Glomerular endothelial cell (primary cell): ENCODE measurements at places on chromosomes 2 and 18. TPM values are rescaled to one million over a fixed set of nuclear protein-coding genes. Genes with fewer than 3 reads are reported as not detected.

Gene PROKR1
- not detected in 2 replicates for total RNA-seq

Gene TMEM163
- total RNA-seq = 1.6 and 3.2 TPM in 2 replicates

Gene MREG
- total RNA-seq = 7.7 and 10.3 TPM in 2 replicates

Gene CCDC74B
- total RNA-seq = 1.2 and 2.2 TPM in 2 replicates

Gene RPS27A
- total RNA-seq = 926 and 1,983 TPM in 2 replicates

Gene CDH19
- 0.06 TPM in 1 of 2 replicates, not detected in the other for total RNA-seq

Gene MZT2A
- total RNA-seq = 173 and 300 TPM in 2 replicates

Gene DUSP11
- 26.4 and 38.2 TPM in 2 replicates for total RNA-seq

GRCh38 chr2:196074631-196075030 is 6.0 kb upstream of the DNAH7 start:
- no peak for DNase-seq

DNA sequence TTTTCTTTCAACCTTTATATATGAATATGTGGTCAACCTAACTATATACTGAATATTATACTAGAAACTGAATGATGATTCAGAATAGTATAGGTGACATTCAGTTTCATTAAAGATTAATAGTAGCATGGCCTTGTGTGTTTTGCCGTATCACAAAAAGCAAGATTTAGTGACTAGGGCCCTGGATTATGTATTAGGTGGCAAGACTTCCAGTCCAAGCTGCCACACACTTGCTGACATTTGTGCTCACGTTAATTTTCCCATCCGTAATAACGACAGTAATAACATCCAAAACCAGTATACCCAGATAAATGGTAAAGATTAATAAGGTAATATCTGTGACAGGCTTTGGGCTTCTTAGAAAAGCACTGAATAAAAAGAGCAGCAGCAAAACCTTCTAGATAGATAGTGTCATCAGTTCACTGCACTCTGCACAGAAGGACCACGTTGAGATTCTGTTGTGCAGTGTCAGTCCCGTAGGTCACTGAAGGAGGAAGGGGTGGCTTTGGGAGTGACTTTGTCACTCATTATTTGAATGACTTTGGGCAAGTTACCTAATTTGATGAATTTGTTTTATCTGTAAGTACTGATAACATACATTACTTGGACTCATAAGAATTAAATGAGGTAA is 451.7 kb downstream of the PTPRM start:
- DNase-seq = no peak

DNA sequence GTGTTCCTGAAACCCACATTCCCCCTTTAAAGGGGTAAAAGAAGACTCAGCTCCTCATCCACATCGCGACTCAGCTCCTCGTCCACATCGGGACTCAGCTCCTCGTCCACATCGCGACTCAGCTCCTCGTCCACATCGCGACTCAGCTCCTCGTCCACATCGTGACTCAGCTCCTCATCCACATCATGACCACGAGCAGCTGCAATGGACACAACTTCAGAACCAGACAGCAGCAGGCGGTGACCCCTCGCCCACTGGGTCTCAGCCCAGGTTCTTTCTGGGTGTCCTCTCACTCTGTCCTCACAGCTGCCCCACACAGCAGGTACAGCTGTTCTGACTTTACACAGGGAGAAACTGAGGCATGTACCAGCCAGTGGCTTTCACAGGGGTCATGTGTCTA is 163.5 kb upstream of the SALL3 start:
- DNase-seq = no peak

DNA sequence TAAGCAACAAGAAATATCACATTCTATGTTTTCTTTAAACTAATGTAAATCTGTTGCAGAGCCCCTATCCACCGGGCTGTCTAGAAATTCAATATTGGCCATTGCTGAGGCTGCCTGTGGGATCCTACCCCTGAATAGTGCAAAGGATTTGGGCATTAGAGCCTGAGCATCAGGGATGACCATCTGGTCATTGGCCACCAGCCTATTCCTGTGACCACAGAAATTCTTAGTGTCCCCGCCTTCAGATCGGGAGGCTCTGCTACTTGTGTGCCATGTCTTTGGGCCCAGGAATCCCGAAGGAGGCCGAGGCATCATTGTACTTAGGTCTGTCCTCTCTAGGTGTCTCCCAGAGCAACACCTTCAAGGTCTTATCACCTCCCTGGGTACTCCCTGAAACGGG is 73.8 kb downstream of the HRH4 start:
- no peak for DNase-seq

DNA sequence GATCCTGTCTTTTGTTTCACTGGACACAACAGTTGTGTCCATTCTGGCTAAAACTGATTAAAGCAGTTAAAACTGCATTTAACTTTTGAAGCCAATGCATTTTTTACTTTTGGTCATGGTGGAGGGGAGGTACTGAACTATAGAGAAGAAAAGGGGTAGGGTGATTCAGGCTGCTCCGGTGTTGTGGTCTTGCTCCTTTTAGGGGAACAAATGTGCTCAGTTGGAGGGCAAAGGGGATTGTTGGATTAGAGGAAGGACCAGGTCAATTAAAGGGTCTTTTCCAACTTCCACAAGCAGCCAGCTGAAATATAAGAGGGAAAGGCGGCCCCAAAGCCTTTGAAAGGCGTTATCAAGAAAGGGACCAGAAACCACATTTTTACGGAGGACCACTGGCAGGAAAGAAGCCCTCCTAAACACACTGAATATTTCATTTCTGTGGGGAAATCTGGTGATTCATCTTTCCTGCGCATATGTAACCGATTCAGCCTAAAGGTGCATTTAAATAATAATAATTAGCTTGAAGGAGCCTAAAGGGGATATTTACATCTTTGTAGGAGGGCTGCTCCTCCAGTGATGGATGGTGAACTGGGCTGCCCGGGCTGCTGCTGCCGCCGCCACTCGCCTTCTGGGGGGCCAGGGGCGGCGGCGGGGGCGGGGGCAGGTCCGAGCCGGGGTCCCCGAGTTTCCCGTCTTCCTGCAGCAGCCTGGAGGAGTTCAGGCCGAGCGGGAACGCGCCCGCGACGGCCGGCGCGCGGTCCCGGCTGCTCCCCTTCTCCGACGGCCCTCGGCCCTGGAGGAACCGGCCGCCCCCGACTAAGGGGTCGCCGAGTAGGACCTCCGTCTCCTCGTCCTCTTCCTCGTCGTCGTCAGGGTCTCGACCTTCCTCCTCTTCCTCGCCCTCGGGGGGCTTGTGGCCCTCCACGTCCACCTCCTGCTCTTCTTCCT is 5.2 kb downstream of the SKOR2 start:
- DNase-seq = no peak

DNA sequence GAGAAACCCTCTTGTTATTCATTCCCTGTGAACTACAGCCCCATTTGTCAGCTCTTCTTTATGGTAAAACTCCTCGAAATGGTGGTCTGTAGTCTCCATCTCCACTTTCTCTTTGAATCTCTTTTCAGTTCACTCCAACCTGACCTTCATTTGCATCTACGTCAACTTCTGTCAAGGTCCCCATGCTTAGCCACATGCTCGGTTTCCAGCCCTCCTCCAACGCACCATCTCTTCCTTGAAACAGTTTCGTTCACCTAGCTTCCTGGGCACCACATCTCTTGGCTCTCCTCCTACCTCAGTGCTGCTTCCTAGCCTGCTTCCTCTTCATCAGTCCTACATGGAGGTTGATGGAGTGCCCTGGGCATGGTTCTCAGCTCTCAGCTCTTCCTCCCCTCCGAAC is 81.1 kb upstream of the AFF3 start:
- DNase-seq = no peak

GRCh38 chr2:152815634-152816257 is 97.3 kb downstream of the ARL6IP6 start:
- DNase-seq = no peak

DNA sequence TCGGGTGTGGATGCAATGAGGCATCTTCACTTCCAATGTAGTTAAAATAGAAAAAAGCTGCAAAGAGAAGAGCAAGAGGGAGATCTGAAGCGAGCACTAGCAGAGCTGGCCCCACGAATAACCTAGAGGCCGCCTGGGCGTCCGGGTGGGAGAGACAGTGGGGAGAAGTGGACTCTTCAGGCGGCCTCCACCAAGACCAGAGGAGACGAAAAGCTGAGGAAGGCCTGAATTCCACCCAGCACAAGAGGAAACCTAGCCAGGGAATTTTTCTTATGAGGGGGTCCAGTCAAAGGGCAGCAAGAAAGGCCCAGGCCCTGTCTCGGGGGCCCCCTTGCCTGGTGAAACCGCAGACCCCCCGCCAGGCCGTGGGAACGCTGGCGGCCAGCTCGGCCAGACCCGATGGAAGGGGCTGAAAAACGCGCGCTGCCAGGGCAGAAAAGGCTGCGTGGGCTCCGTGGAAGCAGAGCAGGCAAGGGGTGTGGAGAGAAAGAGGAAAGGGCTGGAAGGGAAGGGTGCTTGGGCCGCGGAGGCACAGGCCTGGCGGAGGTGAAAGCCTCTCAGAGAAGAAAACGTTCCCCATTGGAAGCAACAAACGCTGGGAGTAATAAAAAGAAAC is 69.2 kb downstream of the KCTD1 start:
- no peak for DNase-seq

- DNase-seq = no peak
Measured at GRCh38 chr2:69514406-69514805, 77.2 kb upstream of the NFU1 start.

- no peak for DNase-seq
Measured at GRCh38 chr2:38499548-38500282, 103.0 kb downstream of the HNRNPLL start.

GRCh38 chr18:2237706-2238105 is 333.6 kb downstream of the METTL4 start:
- DNase-seq = no peak

DNA sequence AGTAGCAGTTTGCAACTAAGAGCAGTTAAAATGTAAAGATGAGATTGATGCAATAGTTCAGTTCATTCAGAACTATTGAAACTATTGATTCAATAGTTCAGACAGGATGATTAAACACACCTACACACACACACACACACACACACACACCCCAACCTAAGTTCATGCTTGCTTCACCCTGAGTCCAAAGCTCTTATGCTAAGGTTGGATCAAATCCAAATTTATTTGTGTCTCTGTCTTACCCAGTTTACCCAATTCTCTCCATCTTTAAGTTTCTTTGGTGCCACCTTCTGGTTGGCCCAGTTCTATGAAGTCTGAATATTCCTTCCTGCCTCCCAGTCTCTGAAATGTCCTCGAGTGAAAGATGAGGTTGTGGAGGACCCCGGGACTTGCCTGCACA is 5.1 kb downstream of the SERPINB8 start:
- DNase-seq = no peak

GRCh38 chr18:32803568-32803967 is 30.7 kb upstream of the KLHL14 start:
- no peak for DNase-seq

GRCh38 chr18:49464718-49465598 is 4.5 kb upstream of the DYM start:
- no peak for DNase-seq

DNA sequence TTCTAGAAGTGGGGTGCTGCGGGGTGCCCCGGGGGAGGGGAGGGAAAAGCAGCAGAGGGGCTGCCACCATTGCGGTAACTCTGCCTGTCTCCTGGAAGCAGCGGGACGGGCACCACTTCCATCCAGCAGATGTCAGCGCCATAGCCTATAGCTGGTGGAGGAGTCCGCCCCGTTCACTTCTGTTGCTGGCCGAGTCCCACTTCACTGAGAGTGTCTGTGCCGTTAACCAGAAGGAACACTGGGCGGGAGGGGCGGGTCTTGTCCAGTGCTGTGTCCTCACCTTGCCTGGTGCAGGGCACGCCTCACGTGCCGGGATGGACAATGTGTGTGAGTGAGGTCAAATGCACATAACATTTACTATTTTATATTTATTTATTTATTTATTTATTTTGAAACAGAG is 19.3 kb upstream of the ODC1 start:
- DNase-seq = no peak

- DNase-seq = no peak
Measured at GRCh38 chr2:29065068-29065811, 9.1 kb downstream of the PCARE start.

DNA sequence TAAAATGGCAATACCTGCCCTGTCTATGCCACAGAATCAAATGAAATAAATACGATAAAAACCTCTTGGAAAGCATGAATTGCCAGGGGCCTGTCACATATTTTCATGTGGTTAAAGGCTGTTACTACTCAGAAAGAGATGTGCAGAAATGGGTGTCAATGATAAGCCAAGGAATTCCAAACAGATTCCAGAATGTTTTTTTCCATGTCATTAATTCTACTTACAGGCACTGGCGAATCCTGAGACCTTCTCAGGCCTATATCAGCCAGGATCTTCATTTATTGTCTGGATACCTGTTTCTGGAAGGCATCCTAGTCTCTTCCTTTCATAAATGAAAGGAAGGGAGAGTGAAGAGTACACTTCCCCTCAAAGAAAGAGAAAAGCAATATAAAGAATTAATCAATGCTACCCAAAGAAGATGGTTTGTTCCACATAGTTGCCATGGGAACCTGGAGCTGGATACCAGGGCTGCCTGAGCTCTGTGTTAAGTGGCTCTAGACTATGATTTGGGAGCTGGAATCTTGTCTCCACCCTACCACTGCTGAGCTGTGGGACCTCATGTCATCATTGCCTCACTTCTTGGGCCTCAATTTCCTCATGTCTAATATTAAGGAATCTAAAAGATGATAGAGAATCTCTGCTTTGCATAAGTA is 335.1 kb upstream of the SKOR2 start:
- DNase-seq = no peak
